Retinal pigment epithelial cell (primary cell): ENCODE measurements at places on chromosomes 16 and 17.

DNA sequence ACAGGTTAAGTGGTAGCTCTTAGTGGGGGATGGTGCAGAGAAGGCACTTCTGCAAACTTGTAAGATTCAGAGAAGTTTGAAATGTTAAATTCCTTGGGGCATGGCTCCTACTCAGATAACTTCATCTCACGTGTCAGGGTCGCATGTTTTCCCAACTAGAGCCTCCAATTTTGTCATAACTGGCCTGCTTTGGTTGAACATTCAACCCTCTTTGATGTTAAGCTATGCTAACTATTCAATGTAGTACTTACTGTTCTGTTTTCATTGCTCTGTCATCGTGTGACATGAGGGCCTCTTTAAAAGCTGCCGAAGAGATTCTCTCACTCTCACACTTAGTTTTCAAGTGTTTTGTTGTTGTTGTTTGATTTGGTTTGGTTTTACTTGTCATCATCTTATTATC lies 280.8 kb downstream of the CDH11 start:
- DNase-seq: no peak

DNA sequence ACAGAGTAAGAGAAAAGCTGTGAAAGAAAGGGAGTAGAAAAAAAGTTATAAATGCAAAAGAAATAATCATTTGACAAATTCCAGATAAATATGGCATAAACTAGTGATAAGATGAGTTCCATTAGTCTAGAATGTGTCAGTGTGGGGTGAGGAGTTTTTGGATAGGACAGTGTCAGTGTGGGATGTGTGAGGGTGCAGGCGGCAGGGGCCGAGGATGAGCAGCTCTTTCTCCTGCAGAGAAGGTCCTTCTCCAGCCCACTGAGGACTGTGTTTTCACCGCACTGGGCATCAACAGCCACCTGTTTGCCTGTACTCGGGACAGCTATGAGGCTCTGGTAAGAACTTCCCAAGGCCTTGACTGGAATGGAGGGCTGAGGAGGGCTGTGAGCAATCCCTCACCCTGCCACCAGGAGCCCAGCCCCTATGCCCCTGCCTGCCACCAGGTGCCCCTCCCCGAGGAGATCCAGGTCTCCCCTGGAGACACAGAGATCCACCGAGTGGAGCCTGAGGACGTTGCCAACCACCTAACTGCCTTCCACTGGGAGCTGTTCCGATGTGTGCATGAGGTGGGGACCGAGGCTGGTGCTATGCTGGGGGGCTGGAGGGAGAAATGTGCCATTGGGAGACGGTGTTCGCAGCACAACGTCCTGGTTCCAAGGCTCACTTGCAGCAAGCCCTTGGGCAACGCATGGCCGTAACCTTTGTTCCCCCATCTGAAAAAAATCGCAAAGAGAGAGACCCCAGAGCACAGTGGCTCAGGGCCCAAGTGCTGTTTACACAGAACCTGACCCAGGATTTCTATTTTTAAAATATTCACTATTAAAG lies 13.1 kb downstream of the RAPGEFL1 start:
- DNase-seq: no peak

DNA sequence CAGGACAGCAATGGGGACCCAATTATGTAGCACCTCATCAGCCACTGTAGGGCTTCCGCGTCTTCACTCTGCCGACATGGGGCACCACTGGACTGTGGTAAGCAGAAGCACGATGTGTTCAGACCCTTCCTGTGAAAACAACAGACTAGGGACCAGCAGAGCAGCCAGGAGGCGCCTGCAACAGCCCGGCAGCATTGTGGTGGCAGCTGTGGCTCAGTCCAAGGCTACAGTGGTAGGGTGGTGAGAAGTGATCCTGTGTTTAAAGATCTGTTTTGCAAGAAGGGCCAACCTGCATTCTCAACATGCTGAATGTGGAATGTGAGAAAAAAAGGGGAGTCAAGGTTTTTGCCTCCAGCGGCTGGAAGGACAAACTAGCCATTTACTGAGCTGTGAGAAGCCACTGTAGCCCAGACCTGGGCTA lies 80.8 kb downstream of the GAS7 start:
- DNase-seq: no peak

GRCh38 chr17:44906763-44907728 lies 7.8 kb upstream of the EFTUD2 start:
- DNase-seq: no peak

DNA sequence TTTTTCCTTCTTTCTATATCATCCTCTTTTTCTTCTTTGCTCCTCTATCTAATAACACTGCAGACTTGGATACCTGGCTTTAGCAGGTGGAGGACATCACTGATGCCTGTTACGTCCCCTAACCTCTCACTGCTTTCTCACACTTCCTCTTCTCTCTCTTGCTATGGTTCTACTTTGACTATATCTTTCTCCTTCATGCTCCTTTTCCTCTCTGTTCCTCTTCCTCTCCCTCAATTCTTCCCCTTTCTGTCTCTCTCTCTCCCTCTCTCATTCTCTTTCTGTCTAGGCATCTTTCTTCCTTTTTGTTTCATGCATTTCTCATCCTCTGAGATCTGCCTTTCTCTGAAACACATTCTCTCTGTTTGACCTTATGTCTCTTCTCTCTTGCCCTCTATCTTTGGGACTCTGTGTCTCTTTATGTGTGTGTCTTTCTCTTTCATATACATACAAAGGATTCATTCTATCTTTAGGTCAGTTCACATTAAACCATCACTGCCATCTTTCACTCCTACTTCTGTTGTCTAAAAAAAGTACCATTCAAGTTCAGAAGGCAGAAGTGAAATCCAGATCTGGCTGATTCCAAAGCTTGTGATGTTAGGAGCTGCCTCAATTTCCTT lies 353.7 kb downstream of the SHISA9 start:
- DNase-seq: no peak

GRCh38 chr16:22848451-22848850 lies 34.5 kb downstream of the HS3ST2 start:
- DNase-seq: no peak

GRCh38 chr17:32388613-32389459 lies 38.9 kb downstream of the ZNF207 start:
- DNase-seq: no peak

DNA sequence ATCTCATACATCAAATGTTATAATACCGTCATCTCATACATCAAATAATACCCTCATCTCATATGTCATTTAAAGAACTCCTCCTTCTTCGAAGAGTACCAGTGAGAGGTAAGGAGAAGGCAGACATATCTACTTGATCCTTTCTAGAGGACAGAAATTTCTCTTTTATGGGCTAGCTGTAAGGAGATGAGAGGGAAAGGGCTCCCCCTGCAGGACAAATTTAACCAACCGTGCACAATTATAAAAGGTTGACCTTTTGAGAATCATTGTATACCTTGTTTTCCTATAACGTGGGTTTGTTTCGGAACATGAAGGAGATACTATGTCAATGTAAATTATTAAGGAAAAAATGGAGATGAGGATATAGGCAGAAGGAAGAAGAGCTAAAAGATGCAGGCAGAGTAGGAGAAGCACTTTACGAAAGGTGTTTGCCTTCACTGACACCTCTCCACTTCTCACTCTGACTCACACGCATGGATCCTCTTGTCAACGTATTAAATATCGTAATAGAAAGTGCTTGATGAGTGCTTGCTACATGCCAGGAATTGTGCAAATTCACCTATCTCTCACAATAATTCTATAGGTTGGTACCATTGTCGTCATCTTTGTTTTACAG lies 465.9 kb upstream of the ERCC4 start:
- no peak for DNase-seq

GRCh38 chr17:64214950-64215349 lies 48.1 kb downstream of the TEX2 start:
- DNase-seq: no peak

DNA sequence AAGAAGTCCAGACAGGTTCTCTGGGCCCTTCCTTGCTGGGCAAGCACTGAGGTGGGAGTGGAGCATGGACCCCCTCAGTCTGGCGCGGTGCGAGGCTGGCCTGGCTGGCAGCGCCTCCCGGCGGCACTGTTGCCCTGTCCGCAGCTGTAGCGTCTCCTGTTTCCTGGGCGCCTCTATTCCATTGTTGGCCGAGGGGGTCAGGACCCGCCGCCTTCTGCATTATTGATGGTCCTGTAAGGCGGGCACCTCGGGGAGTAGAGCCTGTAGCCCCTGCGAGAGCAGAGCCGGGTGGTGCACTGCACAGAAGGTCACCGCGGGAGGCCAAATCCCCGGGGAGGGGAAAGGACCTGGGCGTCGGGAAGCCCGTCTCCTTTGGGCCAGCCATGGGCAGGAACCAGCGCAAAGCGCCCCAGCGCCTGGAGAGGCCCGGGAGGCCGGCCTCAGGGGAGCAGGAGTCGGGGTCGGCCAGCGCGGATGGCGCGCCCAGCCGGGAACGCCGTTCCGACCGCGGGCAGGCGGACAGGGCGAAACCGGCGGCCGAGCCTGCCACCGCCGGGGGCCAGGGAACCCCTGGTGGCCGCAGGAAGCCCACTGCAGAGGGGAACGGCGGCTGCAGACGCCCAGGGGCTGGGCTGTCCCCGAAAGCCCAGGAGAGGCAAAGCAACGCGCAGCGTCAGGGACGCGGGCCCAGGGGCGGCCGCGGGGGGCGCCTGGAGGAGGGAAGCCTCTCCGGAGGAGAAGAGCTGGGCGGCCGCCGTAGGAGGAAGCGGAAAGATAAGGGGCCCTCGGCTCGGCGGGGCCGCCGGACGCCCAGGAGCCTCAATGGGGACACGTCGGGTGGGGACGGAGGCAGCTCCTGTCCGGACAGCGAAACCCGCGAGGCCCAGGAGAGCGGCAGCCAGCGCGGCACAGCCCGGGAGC lies at the start of gene MYO15B:
MYO15B (plus strand) TSS at position 126 of the 921 bp plus-strand sequence; CDS start at position 384, 258 bp downstream.
- no peak for DNase-seq

GRCh38 chr16:50068550-50068949 lies 2.8 kb downstream of the HEATR3 start:
- DNase-seq: no peak

DNA sequence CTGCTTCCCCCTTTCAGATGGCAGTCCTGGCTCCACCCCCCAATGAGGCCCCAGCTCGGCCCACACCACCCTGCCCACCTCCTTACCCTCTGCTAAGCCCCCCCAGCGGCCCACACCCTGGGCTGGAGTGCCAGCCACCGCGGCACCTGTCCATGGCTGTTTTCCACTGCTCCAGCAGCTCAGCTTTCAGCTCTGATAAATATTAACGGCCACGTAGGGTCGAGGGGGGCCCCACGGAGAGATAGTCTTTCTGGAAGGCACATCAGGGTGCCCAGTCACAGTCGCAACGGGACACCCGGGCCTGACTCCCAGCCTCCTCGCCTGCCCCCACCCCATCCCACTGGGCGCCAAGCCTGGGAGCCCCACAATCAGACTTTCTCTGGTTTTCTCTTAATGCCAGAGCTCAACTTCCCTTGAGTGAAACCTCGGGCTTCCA lies 46.5 kb upstream of the CIBAR2 start:
- DNase-seq: no peak

DNA sequence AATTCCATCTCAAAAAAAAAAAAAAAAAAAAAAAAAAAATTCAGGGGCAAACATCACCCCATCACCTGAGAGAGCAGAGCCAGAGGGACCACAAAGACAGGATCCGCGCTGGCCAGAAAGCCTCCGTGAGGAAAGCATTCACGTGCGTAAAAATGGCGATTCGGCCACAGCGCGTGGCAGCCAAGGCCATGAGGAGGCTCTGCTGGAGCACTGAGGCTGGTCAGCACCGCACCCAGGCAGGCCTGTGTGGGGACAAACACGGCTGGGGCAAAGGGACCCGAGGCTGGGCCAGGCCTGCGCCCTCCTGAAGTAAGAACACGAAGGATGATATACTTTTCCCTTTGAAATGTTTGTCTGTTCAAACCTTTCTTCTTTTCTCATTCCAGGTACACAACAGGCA lies 45.2 kb downstream of the MAP1LC3B start:
- DNase-seq: no peak

GRCh38 chr16:780296-780695 lies 7.9 kb downstream of the RPUSD1 start:
- no peak for DNase-seq

DNA sequence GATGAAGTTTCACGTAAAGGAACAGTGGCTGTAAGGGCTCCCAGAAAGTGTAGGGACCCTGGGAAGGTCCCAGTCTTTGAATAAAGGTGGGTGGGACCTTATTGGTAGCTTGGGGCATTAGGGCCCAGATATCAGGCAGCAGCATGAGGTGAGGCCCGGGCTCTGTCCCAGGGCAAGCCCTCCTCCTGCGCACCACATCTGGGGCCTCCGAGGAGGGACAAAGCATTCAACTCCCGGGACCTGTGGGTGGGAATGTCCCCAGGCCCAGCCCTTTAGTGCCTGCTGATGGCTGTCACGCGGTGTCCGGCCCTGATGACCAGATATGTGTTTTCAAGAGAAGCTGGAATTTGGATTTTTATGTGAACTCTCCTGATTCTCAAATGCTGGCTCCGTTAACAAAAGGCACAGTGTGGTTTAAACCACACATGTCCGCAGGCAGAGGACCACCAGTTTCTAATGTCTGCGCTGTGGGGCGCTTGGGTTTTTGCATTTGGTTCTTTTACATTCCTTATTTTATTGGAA lies 30.4 kb downstream of the RAI1 start:
- DNase-seq: no peak

DNA sequence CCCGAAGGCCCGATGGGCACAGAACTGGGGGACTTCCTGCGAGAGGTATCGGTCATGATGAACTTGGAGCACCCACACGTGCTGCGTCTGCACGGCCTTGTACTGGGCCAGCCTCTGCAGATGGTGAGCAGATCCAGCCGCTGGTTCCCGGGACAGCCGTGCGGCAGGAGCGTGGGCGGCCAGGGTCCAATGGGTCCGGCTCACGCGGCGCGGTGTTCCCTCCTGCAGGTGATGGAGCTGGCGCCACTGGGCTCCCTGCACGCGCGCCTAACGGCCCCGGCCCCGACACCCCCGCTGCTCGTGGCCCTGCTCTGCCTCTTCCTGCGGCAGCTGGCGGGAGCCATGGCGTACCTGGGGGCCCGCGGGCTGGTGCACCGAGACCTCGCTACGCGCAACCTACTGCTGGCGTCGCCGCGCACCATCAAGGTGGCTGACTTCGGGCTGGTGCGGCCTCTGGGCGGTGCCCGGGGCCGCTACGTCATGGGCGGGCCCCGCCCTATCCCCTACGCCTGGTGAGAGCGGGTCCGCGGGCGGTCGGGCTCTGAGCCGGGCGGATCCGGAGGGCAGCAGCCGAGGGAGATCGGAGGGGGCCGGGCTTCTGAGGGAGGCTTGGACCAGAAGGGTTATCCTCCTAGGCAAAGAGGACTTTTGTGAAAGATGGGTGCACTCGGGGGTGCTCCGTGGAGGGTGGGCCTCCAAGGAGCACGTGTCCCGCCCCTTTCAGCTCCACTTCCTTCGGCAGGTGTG lies 3.0 kb downstream of the TNK1 start:
- DNase-seq: no peak

- DNase-seq: no peak
Observed at GRCh38 chr16:86512860-86513470, 2.6 kb downstream of the FOXF1 start.

GRCh38 chr17:76018801-76019200 lies 8.3 kb downstream of the EVPL start:
- DNase-seq: no peak

DNA sequence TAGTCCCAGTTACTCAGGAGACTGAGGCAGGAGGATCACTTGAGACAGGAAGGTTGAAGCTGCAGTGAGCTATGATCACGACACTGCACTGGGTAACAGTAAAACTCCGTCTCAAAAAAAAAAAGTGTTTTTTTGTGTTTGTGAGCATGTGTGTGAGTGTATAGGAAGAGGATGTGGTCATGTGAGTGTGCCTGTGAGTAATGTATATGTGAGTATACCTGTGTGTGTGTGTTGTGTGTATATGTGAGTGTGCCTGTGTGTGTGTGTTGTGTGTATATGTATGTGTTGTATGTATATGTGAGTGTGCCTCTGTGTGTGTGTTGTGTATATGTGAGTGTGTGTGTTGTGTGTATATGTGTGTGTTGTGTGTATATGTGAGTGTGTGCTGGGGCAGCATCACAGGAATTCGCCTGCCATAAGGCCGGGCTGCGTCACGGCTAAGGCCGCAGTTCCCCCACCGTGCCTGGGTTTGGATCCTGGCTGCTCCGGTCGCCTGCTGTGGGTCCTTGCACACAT lies 21.4 kb upstream of the NPTX1 start:
- no peak for DNase-seq
